HCT116 (cell line): ENCODE measurements at places on chromosomes 7 and 10. TPM values are rescaled to one million over a fixed set of nuclear protein-coding genes. Genes with fewer than 3 reads are reported as not detected.

DNA sequence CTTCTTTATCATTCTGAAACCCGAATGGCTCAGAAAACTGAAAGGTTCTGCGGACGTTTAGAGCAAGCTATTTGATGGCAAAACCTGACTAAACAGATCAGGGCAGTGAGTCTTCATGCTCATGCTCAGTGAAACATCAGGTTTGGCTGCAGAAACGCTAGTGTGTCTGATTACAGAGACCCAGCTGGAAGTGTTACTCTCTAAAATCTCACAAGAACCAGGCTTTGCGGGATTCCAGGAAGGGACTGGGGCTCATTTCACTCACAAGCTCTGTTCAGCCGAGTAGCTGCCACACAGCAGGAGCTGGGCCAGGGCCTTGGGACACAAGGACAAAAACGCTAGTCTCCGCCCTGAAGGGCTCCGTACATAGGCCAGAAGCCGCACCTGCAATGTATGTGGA is 2.9 kb downstream of the PITRM1 start:
- H3K27ac ChIP-seq: no peak overlapping the region
- peaks cover 17% of the 10 kb centered on the region for H3K36me3 ChIP-seq
- H3K4me1 ChIP-seq: peaks cover 22% of the 10 kb centered on the region
- no peak overlapping the region for H3K4me3 ChIP-seq

DNA sequence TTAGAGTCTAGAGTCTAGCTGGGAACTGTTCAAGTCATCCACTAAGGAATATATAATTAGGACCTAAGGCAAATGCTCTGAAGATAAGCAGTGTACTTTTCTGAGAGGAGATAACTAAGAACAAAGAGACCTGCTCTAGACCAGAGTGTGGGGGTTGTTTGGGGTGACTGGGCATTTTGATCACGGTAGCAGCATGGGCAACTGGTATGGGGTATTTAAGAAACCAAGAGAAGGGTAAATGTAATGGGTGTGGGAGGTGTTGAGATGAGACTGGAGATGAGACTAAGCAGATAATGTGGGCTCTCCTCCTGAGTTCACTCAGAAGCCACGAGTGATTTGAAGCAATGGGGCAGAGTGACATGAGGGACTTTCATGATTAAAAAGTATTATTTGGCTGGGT is 1082.9 kb downstream of the GATA3 start:
- DNase-seq: no peak
- H3K27ac ChIP-seq: no peak overlapping the region
- H3K4me1 ChIP-seq: no peaks in the 10 kb centered on the region
- no peaks in the 10 kb centered on the region for H3K27me3 ChIP-seq

DNA sequence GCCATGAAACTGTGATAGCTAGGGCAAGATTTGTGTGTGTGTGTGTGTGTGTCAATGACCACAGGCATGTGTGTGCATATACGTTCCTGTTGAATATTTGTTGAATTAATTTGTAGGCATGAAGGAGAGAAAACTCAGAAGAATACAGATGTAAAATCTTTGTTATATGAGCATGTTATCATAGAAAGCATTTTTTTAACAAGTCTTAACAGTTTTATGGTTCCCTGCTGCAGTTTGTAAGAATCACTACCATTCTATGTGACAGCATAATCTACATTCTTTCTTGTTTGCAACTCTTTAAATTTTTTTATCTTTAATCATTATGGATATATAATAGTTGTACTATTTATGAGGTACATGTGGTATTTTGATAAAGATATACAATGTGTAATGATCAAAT is 130.3 kb downstream of the CD36 start:
- no peaks in the 10 kb centered on the region for H3K27me3 ChIP-seq
- H3K4me3 ChIP-seq: no peak overlapping the region
- no peak overlapping the region for H3K27ac ChIP-seq
- peaks cover 21% of the 10 kb centered on the region for H3K4me1 ChIP-seq
- no peak for DNase-seq

DNA sequence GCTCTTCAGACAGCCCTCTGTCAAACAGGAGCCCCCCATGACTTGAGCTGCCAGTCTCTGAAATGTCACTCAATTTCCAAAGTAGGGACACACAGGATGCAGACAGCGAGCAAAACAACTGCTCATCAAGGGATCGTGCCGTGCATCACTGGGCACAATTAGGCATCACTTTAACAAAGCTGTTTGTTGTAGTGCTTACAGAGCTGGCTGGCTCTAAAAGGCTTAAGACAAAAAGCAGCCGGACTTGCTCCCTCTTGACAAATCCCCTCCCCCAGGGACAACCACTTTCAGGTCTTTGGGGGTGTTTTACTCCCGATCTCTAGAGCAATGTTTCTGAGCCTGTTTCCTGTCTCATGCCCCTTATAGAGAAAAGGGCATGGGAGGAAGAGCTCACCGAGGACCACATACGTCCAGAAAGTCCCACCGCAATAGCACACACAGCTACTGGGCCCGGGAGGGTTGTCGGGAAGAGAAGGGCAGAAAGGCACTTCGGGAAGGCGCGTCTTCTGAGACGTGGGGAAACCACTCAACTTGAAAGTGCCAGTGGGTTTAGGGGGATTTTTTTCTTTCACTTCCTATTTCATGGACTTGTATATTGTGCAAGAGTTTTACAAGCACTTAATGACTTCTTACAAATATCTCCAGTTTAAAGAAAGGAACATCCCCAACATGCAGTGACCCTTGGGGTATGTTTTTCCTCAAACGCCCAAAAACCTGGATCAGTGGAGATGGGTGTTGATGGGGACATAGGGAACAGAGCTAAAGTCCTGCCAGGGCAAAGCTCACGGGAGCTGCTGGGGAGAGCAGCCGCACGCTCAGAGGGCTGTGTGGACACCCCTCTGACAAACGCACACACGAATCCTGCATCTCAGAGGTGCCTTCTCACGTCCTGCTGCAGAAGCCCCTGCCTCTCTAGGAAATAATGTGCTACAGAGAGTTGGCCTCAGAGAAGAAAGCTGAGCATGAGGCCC is 27.1 kb downstream of the LRRC20 start:
- H3K4me3 ChIP-seq: no peak overlapping the region
- DNase-seq: no peak
- no peaks in the 10 kb centered on the region for H3K36me3 ChIP-seq

- no peaks in the 10 kb centered on the region for H3K27me3 ChIP-seq
- no peaks in the 10 kb centered on the region for H3K36me3 ChIP-seq
- no peaks in the 10 kb centered on the region for H3K4me1 ChIP-seq
- no peak within 1 kb of the TSS for H3K4me3 ChIP-seq
- H3K27ac ChIP-seq: no peak within 1 kb of the TSS
- no peak for DNase-seq
Observed at GRCh38 chr7:128910569-128910945, at the start of gene KCP. Gene KCP (minus strand): TSS chr7:128910709. CDS start chr7:128910676, 33 bp downstream.

- no peaks in the 10 kb centered on the region for H3K4me1 ChIP-seq
- no peaks in the 10 kb centered on the region for H3K36me3 ChIP-seq
- no peak overlapping the region for H3K27ac ChIP-seq
Observed at GRCh38 chr10:84095811-84096497, 43.4 kb upstream of the GHITM start.

DNA sequence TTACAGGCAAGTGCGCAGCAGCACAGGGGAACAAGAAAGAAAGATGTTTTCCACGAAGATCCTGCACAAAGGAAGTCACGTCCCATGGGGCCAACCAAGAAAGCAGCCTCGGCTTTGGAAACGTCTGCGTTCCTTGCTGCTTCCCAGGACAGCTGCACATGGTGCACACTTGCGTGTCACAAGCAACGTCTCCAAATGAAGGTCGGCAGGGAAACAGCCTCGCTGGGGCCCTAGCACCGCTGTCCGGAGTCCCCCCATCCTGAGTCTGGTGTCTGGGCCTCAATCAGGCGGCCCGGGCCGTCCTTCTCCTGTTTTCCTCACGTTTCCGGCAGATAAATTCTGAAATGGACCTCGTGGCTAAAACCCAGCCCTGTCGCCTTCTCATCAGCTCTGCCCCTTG is 206.2 kb downstream of the DIP2C start:
- H3K27me3 ChIP-seq: no peaks in the 10 kb centered on the region
- no peak for DNase-seq
- no peak overlapping the region for H3K27ac ChIP-seq

DNA sequence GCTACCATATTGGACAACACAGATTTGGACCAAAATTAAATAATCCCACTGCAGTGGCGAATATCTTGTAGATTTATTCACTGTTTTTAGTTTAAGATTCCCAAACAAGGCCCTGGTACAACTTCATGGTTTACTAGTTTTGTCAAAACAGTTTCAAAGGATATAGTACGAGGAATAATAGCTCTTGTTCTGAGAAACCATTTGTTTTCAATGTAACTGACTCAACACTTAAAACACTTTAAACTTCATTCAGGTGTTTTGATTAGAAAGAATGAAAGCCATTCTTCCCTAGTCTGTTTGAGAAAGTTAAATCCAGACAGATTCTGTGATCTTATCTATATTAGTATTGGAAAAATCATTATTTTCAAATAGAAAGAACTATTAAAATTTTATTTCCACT is 276.4 kb upstream of the MKLN1 start:
- no peak overlapping the region for H3K27ac ChIP-seq
- H3K36me3 ChIP-seq: peaks cover 5% of the 10 kb centered on the region; the same call in 1 of the 2 replicates
- H3K4me1 ChIP-seq: no peaks in the 10 kb centered on the region

NOS3 gene
- total RNA-seq: 35.8 TPM

STOX1 gene
- 5.9 TPM for total RNA-seq

CH25H gene
- not detected for total RNA-seq
